ENCODE measurements at places on chromosomes 16 and 17.

DNA sequence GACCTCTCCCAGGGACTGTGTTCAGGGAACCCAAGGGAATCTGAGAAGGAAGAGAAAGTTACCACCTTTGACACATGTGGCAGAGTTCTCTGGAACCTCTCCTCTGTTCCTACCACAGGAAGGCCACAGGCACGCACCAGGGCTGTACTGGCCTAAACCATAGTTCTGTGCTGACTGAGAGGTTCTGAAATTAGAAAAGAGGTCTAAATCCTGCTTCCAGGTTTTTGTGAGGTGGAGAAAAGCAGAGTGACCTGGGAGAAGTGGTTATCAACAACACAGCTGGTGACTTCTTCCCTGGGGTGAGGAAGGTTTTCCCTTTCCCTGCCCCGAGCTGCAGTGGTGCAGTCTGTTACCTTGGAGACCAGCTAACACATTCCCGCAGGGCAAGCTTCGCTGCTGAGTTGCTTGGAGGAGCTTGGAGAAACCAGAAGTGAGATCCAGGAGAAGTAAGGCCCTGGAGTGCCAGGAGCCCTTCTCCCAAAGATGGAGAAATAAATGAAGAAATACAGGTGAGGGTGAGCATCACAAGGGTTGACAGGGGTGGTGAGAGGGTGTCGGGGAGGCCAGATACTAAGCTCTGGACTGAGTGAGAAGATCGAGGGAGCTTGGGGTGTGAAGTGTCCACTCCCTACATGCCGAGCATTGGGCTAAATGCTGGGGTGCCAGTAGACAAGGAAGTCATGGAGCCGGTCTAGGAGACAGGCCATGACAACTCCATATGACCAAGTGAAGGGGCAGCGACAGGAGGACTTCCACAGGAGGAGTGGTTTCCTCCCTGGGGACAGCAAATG lies at the start of gene VWA3A:
Gene VWA3A, plus strand, starts transcription at position 399 of the 791 bp plus-strand sequence. Its CDS starts 97 bp downstream, at position 496.
- no peak for DNase-seq

DNA sequence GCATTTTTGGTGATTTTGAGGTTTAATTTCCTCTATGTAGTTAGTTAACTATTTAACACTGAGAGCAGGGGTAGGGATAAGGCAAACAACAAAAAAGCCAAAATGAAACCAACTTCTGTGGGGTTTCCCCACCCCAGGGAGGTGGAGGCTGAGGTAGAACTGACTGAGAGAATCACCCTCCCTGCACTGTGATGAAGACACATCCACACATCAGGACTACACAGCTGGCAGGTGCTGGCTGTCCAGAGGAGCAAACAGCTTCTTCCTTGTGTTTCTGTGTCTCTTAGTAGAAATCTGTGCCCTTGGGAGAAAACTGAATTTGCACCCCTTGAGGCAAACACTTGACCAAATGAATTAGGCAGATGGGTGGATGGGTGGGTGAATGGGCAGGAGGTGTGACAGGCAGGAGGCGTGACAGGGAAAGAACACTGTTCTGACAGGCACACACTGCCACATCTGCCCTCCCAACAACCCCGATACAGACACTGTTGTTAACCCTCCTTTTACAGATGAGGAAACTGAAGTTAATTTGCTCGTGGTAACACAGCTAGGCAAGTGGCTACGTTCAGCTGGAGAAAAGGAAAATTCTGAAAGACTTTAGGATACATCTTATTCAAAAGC lies 62.9 kb upstream of the AMZ2 start:
- DNase-seq, result no peak

DNA sequence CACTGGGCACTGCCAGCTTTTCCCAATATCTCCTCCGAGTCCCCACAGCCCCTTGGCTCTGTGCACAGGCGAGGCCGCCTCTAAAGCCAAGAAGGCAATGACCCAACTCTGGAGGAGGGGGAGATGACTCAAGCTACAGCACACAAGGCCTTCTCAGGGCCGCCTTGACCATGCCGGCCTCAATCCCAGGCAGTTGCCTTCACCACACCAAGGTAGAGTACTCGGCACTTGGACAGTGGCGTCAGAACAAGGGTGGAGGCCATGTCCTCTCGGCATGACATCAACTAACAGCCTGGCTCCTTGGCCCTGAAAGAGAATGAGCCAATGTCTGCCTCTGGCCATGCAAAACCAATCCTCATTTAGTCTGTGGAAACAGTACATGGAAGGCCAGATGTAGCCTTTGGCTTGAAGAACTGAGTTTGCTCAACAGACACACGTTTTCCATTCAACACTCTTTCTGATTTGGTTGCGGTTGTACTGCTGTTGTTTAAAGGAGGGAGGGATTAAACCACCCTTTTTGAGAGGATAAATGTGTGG lies 139.6 kb downstream of the XYLT1 start:
- DNase-seq, result no peak

GRCh38 chr17:66192378-66192687 lies 400 bp upstream of the CEP112 start:
- DNase-seq, result no peak

DNA sequence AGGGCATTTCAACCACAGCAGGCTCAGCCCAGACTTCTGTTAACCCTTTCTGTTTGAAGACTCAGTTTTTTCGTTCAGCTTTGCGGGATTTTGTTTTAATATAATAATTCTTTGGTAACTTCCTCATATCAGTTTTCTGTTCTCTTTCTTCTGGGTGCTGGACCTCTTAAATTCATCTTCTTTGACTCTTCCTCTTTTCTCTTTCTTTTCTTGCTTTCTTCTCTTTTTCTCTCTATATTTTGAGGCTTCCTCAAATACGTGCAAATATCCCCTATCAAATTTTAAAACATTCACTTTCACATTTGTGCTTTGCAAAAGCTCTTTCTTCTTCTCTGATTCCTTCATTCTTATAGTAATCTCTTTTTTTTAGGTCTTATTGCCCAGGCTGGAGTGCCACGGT lies 136.3 kb downstream of the HS3ST3B1 start:
- DNase-seq, result no peak

DNA sequence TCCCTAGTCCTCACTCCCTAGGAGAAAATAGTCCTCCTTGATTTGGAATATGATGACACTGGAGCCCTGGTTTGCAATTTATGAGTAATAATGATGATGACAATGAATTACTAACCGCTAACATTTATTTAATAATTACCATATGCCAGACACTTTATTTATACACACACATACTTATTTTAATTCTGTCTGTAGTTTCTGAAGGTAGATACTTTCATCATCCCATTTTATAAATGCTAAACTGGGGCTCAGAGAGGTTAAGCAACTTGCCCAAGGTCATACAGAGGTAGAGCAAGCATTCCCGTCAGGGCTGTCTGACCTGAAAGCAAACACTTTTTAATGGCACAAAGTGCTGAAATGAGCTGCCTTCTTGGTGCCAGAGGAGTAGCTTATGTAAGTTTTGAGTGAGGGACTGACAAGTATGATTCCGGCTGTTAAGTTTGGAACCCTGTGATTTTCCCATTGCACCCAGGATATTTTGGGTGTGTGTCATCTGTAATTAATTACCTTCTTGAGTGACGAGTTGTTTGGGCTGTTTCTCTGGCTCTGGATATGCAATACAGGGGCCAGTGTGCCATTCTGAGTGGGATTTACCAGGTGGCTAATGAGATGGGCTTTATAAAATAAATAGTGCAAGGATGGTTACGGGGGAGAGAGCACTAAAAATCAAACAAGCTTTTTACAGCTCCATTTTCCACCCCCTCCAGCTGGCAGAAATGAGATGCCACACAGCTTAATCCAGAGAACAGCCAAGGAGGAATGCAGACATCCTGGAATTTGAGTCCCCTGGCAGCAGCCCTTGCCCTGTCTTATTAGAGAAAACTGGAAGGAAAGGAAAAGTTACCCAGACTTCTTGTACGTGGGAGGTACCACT lies 211.8 kb downstream of the SNX29 start:
- DNase-seq, result peak; percentile 14

DNA sequence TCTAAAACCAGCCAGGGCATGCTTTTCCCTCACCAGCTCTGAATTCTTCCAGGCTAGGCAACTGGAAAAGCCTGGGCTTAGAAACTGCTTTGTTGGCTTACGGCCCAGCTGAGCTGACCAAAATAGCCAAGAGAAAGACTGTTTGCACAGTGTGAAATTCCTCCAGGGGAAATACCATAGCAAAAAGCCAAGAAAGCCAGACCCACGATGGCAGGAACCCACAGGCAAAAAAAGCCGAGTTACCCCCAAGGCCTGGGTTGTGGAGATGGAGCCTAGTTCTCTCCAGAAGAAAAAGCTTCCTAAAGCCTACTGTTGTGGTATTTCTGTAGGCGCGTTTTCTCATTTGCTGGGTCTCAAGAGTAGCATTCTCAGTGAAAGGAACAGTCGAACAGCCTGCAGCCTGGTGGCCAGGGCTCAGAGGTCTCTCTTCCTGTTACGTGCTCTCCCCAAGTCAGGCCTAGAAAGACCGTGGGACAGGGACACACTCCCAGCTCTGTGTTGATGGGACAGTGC lies 9.2 kb downstream of the SP2 start:
- DNase-seq, result no peak

DNA sequence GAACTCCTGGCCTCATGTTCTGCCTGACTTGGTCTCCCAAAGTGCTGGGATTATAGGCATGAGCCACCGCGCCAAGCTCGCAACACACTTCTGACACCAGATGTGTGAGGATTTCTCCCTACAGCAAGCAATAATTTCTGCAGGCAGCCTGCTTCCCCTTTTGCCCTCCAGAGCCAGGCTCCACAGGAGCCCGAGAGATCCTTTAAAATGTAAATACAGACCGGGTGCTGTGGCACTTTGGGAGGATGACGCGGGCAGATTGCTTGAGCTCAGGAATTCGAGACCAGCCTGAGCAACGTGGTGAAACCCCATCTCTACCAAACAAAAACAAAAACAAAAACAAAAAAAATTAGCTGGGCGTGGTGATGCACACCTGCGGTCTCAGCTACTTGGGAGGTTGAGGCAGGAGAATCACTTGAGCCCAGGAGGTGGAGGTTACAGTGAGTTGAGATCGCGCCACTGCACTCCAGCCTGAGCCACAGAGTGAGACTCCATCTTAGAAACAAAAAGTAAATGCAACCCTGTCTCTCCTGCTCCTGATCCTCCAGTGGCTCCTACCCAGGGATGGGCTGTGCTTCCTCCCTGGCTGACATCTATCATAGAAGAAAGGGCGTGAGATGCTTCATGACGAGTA lies 14.7 kb downstream of the C16orf96 start:
- no peak for DNase-seq

GRCh38 chr17:58172369-58173071 lies 5.7 kb downstream of the OR4D2 start:
- peak; percentile 93 for DNase-seq

- DNase-seq, result no peak
Observed at GRCh38 chr16:10984509-10984908, 40.1 kb downstream of the CLEC16A start.

- DNase-seq, result no peak
Observed at GRCh38 chr16:57401943-57402640, 2.5 kb upstream of the CCL17 start.

DNA sequence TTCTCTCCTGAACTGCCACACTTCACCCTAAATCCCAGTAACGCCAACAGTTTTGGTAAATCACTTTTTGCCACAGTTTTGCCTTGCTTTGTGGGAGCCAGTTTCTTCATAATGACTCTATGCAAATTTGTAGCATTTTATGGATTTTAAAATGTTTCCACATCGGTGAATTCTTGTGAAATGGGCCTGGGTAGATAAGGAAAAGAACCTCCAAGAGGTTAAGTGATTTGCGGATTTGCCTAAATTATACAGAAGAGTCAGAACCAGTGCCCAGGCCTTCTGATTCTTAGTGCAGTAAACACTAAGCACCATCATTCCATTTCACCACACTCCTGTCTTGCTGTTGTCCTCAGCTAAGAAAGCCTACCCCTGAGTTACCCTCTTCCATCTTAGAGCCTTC lies 17.9 kb downstream of the MINK1 start:
- DNase-seq, result no peak

GRCh38 chr17:41625602-41626001 lies 1.2 kb upstream of the KRT17 start:
- DNase-seq, result no peak

DNA sequence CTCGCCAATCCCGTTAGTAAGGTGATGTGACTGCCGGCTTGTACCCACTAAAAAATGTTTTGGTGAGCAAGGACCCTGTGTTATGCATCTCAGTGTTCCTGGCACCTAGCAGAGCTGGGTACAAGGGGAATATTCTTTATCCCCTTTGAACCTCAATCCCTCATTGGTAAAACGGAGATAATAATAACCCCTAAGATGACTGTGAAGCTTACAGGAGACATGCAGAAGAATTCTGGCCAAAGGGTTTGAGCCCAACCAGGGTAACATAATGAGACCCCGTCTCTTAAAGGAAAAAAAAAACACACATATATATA lies 896 bp downstream of the GGA2 start:
- no peak for DNase-seq

- DNase-seq, result peak; percentile 18
Observed at GRCh38 chr16:11629071-11630030, 38.9 kb upstream of the SNN start.

DNA sequence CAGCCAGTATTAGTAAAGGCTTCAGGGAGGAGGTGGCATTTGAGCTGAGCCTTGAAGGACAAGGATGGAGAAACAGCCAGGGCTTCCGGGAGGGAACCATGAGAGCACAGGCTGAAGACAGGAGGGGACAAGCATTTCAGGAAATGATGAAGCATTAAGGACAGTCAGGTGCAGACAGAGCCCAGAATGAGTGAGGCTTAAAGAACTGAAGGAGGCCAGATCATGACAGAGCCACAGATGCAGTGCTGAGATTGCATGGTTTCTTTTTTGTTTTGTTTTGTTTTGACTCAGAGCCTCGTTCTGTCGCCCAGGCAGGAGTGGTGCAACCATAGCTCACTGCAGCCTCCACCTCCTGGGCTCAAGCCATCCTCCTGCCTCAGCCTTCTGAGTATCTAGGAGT lies 211.5 kb downstream of the SOX9 start:
- no peak for DNase-seq

DNA sequence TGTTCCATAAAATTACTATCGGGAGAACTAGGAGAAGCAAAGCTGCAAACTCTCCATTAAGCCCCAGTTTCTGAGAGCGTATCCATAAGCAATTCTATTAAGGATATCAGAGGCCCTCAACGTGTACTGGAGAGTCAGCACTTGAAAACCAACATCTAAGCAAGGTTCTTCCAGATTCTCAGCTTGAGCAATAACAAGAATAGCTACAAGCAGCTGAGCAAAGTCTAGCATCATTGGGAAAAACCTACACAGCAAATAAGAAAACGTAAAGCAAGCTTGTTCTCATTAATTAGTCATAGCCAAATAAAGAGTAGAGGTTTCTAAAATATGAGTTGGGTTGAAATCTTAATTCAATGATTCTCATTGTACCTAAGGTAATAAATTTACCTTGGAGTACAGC lies 26.9 kb upstream of the COX10 start:
- no peak for DNase-seq

- DNase-seq, result no peak
Observed at GRCh38 chr16:66442502-66443268, 15.6 kb downstream of the BEAN1 start.

GRCh38 chr16:84848986-84849634 lies 29.3 kb downstream of the CRISPLD2 start:
- DNase-seq, result no peak

- peak; percentile 63 for DNase-seq
Observed at GRCh38 chr16:30609002-30609925, 925 bp downstream of the ZNF689 start.

- no peak for DNase-seq
Observed at GRCh38 chr17:16466407-16466806, 25.6 kb downstream of the LRRC75A start.
